ENCODE measurements at places on chromosomes 2 and 18. TPM values are rescaled to one million over a fixed set of nuclear protein-coding genes. Genes with fewer than 3 reads are reported as not detected.

DNA sequence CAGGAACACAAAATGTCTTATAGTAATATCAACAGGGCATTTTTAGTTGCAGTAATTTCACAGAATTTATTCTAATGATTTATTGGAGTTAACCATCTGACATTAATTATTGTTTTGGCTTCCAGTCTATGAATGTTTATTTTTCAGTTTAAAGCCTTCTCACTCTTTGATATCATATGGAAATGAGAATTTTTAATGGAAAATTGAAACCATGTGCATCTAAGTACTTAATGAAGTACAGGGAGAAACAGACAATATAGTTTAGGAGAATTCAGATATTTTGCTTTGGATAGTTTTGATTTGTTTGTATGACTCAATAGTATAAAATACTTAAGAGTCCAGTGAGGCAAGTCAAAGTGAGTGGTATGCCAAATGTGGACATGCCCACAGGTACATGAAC, 126.1 kb downstream of the OLA1 start:
- no peak for DNase-seq

TMEM87B gene
- 8.1 TPM for total RNA-seq

- no peak for DNase-seq
Measured at GRCh38 chr2:19046986-19047780, 311.2 kb downstream of the OSR1 start.

GREB1 gene
- total RNA-seq = 7.2 TPM

KCTD1 gene
- 42.2 TPM for total RNA-seq

DNA sequence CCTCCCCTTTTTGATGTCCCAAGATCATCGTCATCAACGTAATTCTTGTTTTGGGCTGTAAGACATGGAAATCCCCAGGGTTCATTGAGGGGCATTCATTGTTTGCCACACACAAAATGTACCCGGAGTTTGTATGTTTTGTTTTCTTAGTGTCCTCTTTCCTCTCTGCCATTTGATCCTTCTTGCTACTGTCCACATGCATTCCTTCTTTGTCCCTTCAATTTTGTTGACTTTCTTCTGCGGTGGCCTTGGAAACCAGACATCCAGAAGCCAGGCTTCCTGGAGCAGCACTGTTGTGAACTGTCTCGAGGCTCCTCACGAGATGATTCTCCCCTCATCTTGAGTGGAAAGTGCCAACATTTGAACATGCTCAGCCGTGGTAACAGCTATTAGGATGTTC, 24.8 kb downstream of the IGFBP2 start:
- no peak for DNase-seq

GRCh38 chr2:115549611-115550130, 1107.2 kb downstream of the DPP10 start:
- DNase-seq = no peak

DNA sequence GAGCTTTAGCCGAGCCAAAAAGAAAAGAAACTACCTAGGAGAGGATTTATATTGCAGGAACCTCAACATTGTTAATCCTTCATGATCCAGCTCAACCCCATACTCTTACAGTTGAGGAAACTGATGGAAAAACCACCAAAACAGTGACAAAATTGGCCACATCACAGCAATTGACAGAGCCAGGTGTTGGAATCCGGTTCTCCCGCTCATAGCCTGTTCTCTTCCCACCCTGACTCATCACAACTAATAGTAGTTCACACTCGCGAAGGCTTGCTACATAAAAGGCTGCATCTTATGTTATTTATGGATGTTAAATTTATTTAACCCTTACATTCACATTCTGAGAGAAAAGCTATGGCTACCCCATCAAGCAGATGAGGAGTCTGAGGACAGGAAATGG, 33.7 kb downstream of the SLC9A4 start:
- no peak for DNase-seq

EIF2AK2 gene
- 26.8 TPM for total RNA-seq

DNA sequence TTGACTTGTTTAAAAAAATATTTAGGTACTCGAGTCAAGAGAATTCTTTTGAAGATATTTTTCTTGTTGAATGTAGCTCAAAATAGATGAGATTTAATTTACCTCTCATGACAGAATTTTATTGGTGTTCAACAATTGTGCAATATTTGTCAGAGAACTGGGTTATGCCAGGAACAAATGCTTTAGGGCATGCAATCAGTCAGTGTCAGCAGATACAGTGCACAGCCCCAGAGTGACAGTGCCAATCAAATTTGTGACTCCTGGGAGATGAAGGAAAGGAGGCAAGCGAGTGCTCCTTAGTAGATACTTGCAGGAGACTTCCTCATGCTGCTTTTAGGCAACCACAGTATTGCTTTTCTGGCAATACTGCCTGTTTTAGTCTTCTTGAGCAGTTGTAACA, 81.2 kb upstream of the DSEL start:
- no peak for DNase-seq

DNA sequence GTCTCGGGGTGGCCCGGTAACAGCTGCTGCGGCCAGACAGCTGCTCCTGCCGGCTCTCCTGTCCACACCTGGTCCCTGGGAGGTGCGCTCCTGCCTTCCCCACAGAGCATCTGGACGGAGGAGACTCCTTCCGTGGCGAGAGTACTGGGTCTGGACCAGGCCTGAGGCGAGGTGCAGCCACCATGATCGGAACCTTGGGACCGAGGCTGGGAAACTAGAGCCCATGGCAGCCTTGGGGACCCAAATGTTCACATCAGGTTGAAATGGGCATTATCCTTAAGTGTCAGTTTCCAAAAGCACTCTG, 628 bp downstream of the GIGYF2 start:
- no peak for DNase-seq

DNA sequence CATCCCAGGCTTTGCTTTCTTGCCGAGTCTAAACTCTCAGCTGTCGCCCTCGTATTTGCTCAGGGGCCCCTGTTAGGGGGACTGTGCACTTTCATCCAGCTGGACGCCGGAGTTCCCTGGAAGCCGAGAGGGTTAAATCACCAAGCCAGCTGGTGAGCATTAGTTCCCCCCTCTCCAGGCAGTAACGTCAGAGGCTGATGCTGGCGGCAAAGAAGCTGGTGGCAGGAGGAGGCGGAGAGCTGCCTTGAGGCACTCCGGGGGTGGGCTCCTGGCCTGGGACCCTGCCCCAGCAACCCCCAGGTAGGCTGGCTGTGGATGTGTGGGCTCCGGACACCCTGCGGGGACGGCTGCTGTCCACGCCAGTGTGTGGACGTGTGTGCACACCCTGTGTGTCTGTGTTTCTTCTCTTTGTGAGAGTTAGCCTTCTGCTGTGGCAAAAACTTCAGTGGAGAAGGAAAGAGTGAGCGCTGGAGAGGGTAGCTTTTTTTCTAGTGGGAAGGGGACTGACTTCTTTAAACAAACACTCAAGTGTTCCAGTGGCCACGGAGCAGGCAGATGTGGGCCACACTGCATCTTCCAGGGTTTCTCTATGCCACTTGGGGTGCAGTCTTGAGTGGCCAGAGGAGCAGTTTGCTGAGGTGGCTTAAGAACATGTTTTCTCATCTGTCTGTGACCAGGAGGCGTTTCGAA, 84.7 kb downstream of the GLI2 start:
- DNase-seq = no peak

CAVIN2 gene
- total RNA-seq = 145 TPM

DNA sequence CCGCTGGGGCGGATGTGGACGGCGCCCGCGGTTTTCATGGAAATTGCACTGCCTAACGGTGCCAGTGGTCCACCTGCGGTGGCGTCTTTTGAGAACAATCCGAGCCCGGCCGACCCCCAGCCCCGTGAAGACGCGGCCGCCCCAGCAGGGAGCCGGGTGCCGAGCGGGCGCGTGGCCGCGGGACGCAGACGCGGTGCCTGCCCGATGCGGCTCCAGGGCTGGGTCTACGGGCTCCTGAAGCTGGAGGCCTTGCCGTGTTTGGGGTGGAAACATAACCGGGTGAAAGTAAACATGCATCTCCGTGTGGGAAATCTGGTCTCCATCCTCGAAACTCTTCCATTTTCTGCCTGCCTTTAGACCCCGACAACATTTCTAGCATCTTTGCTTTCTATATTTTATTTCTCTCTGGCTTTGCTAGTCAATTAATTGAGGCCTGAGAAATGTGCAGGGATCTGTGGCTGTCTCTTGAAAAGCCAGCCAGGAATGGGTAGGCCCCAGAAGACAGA, 572 bp downstream of the INPP4A start:
- DNase-seq = no peak

DNA sequence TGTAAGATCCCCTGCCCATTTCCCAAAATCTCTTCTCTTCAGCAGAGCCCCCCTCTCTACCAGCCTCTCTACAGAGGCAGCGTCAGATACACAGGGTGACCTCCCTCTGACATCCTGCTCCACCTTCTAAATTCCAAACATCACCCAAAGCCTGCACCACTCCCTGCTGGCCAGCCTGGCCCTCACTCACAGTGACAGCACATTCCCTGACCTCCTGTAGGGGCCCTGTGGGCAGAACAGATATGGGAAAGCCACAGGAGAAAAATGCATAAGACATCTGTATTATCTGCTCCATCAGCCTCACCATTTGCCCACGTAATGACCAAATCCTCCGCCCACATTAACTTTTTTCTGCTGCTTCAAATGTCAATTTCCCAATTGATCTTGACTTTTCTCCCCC, 40.6 kb downstream of the TRABD2A start:
- DNase-seq = no peak

DNA sequence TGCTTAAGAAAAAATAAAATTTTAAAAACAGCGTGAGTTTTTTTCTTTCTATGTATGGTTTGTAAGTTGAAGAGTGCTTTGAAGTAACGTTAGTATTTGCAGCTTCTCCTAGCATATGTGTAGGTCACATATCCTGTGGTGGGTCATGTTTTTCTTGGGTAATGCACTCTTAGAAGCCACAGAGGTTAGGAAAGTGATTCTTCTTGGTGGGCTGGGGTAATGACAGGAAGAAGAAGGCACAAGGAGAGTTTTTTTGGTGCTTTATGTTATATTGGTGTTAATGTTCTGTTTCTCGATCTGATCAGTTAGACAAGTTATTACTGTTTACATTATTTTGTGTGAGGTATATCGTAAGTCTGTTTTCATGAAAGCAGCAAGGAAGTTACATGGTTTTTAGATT, 109.0 kb downstream of the ICA1L start:
- DNase-seq = no peak

- DNase-seq = no peak
Measured at GRCh38 chr2:196591621-196592022, 47.9 kb upstream of the CCDC150 start.

DNA sequence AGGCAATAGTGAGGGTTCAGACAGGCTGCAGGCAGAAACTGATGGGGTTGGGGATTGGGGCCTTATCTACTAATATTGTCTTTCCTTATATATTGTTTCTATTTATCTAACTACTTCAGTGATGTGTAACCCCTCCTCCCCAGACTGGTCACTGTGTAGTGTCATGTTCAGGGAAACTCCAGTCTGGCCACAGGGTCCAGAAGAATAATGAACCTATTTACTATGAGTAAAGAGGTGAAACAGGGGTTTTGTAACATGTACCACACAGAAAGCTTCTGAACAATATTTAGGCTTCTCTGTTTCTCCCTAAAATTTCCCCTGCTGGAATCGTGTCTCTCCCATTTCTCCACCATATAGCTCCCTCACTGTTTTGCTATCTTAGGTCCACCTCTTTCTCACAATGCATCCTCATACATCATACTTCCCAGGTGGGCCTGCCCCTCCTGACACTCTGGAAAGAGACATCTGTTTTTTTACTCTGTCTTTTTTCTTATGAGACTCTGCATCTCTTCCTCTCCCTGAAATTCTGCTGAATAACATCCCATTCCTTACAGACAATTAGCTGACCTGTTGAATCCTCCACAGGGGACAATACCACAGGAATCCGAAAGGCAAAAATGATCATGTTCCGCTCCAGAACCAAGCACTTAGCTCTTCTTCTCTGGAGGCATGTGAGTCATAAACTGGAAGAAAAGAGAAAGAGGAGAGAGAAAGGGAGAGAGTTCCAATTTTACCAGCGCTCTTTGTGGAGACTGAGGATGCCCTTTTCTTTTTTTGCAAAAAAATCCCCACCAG, 154.8 kb downstream of the ZEB2 start:
- no peak for DNase-seq

DNA sequence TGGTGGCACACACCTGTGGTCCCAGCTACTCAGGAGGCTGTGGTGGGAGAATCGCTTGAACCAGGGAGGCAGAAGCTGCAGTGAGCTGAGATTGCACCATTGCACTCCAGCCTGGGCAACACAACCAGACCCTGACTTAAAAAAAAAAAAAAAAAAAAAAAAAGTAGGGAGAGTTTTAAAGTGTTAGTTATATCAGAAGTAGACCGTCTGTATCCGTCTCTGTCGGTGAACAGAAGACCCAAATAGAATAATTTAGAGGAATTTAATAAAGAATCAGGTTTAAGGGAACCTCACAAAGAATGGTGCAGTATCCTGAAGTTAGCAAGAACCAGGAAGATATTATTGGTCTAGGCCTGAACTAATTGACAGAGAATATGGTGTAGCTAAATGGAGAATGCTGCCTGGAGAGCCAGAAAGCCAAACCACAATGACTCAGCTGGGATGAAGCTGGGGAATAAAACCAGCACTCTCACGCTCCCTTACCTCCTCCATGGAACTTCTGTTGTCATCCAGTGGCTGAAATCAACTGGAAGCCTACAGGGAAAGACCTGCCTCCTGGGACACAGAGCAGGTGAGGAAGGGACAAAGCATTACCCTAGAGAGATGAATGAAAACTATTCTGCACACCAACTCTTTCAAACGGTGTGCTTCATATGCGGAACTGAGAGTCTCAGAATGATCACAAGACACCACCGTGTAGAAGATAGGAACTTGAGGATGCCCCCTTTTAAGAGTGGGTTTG, 39.1 kb upstream of the PLEKHM3 start:
- DNase-seq = no peak

DNA sequence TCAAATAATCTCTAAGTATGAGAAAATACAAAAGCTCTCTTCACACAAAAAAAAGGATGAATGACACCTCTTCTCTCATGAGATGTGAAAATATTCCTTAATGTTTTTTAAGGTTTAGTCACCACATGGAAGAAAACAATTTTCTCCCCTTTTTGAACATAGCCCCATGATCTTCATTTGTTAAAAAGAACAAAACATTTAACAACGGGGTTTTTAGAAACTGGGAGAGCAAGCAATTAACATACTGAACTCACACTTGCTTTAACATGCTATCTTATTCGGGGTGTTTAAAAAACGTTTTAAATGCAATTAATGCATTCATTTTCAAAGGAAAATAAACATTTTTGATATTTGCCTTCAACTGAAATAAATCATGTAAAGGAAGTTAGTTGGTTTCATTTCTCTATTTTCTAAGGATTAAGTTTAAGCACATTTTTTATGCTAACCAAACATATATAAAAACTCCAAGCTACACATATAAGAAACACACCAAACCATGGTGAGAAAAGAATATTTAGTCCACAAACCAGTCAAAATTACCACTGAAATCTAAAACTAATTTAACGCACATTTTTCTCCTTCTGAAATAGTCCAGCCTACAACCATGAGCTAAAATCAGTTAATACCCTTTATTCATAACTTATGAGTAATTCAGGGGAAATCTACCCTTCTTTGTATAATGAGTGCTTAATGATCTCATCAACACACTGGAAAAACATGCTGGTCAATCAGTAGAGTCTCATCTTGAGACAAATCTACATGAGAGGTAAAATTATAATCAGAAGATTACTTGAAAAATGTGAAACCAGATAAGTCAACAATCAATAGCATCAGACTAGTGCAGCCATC, 8.2 kb downstream of the FBXO11 start:
- DNase-seq = no peak

ALPP gene
- total RNA-seq = not detected

FNDC4 gene
- 32.5 TPM for total RNA-seq

Data from left cardiac atrium (tissue), 4 donors.